ENCODE measurements at places on chromosomes 2 and 18.
A peak's percentile ranks its signal among the peaks of the same experiment; 100 is the strongest.

GRCh38 chr2:33215299-33215698, 261.1 kb upstream of the RASGRP3 start:
- no peak for DNase-seq

GRCh38 chr2:125274718-125275117, 1249.6 kb downstream of the CNTNAP5 start:
- DNase-seq = no peak

GRCh38 chr2:219396863-219397457, 9.2 kb upstream of the DNPEP start:
- no peak for DNase-seq

DNA sequence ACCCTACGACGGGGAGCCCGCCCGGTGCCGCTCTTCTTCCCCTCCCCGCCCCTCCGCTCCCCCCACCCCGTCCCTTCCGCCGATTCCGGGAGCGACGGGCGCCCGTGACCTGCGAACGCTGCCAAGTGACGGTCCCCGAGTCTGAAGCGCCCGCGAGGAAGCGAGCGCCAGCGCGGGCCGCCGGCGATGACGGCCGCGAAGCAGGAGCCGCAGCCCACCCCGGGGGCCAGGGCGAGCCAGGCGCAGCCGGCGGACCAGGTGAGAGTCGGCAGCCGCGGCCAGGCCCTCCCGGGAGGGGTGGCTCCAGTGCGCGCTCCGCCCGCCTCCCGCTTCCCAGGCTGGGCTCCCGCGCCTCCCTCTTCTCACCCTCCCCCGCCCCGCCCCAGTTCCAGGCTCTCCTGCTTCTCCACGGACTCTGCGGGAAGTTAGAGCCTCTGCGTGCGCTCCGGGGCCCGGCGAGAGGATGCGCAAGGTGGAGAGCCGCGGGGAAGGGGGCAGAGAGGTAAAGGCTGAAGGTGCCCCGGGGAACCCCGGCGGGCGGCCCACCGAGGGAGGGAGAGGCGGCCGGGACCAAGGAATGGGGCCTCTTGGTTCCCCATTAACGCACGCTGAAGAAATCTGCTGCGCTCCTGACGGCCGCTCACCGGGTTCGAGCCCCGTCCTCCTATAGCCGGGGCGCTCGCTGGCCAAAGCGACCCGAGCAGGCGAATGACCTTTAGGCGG, 719.5 kb downstream of the DPP10 start:
- DNase-seq = peak; percentile 11

GRCh38 chr18:79802298-79802697, 4.6 kb downstream of the KCNG2 start:
- no peak for DNase-seq

DNA sequence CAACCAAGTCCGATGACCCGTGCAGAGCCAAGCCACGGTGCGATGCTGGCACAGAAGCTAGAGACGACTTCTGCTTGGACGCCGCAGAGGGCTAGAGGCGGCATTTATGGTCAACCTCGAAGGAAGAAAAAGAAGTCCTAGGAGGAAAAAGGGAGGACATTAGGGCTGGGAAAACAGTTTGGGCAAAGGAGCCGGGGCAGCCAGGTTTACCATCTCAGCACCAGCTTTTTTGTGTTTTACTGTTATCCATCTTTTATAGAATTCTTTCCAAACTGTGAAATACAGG, 643 bp upstream of the DTNB start:
- no peak for DNase-seq

Measured in iPS DF 6.9 (cell line).